ENCODE measurements at places on chromosomes 12 and 14. TPM values are rescaled to one million over a fixed set of nuclear protein-coding genes. Genes with fewer than 3 reads are reported as not detected.

CATSPERB gene
- not detected for total RNA-seq

AKAP3 gene
- 0.68 TPM for total RNA-seq

KCNC2 gene
- not detected for total RNA-seq

GPR132 gene
- total RNA-seq = not detected

TPPP2 gene
- total RNA-seq = not detected

KRT5 gene
- 0.78 TPM for total RNA-seq

SLC10A1 gene
- total RNA-seq = not detected

MMP19 gene
- 37.2 TPM for total RNA-seq

RIPK3 gene
- 2.2 TPM for total RNA-seq

CRIP1 gene
- 0.64 TPM for total RNA-seq
